ENCODE measurements at places on chromosomes 6 and 20.

DNA sequence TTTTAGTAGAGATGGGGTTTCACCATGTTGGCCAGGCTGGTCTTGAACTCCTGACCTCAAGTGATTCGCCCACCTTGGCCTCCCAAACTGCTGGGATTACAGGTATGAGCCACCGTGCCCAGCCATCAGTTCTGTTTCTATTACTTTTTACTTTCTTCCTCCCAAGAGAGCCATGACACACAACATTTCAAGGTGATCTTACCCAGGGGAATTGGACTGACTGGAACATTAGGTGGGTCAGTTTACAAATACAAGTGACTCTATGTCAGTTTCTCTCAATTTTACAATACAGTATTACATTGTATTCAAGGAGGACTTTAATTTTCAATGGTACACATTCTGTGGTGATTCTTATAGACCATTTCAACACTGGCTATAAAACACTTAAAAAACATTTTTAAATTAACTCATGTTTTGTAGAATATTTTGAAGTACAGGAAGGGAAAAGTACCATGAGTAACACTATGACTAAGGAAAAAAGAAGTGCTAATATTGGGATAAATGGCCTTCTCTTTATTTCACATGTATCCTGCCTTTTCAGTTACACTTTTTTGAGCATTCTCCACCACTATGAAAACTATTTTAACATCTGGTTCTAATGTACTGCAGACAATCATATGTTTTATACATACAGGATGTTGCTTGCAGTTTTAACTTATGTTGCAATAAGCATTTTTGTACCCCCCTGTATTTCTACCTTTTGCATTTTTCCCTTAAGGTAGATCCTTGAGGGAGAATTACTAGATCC, 8.4 kb downstream of the TPBG start:
- no peak for DNase-seq

GRCh38 chr20:22312744-22313346, 271.5 kb downstream of the FOXA2 start:
- DNase-seq: no peak

DNA sequence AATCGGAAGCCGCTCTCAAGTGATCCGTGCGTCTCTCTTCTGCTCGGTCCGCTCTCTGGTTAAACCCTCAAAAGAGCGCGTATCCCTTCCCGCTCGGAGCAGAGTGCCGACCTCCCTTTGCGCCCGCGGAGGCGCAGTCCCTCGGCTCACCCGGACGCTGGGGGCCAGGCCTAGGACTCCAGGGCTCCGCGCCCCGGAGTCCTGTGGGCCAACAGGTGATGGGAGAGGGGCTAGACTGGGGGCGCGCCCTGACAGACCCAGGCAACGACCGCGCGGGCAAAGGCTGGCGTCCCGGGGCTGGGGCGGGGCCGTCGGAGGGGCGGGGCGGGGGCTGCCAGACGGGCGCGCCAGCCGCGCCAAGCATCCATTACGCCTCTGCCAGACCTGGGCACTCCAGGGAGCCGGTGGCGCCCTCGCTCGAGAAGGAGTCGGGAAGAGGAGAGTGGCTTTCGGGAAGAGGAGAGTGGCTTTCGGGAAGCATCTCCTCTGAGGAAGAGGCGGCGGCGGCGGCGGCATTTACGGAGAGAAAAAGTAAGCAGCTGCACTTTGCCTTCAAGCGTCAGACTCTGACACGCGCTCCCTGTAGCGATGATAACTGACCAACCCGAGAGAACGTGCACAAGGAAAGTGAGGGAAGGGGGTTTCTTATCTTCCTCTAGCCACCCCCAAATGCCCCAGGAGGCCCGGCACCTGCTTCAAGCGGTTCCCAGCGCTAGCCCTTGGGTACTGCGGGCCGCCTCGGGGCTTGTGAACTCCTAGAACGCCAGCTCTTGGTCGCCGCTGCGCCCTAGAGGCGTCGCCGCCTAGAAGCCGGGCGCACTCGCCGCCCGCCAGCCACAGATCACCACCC, 2.6 kb downstream of the EPHA7 start:
- DNase-seq: no peak

DNA sequence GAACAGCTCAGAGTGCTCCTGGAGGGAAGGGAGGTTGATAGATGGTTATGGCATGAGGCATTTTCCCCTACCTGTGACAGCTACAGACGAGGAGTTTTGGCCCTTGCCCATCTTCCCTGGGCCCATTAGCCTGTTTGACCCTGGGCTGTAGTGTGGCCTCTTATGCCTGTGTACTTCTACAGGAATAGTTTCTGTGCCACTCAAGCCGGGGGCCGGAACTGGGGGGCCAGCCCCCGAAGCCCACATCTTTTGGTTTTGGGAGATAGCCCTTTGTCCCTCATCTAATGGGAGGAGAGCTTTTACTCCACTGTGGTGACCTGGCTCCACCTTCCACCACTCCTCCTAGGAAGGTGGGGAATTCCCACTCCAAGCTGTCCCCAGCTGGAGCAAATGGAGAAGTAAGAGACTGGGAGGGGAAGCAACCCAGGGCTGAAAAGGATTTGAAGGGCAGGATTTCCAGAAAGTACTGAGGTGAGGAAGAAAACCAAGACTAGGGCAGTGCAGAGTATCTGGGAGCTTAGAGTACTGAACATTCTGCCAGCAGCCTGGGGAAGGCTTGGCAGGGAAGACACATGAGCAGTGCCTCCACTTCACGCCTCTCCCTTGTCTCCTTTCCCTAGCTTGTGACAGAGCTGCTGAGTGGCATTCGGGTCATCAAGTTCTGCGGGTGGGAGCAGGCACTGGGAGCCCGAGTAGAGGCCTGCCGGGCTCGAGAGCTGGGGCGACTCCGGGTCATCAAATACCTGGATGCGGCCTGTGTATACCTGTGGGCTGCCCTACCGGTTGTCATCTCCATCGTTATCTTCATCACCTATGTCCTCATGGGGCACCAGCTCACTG, 6.9 kb downstream of the ABCC10 start:
- DNase-seq: no peak

GRCh38 chr6:123604067-123604466, 32.7 kb downstream of the TRDN start:
- no peak for DNase-seq

DNA sequence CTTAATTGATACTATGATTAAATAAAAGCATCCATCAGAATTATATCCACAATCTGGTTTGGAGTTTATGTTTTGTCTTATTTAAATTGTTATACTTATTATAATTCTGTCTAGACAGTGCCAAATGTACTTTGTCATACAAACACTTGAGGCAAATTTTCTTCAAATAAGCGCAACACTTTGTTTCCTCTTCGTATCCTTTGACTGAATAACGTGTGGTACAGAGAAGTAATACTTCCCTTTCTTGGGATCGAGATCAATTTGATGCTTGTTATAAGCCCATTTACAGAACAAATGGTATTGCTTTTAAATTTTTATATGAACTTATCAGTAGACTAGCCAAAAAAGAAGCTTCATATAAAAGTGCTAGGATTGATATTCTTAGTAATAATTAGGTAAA, 111.0 kb downstream of the ATG5 start:
- no peak for DNase-seq

DNA sequence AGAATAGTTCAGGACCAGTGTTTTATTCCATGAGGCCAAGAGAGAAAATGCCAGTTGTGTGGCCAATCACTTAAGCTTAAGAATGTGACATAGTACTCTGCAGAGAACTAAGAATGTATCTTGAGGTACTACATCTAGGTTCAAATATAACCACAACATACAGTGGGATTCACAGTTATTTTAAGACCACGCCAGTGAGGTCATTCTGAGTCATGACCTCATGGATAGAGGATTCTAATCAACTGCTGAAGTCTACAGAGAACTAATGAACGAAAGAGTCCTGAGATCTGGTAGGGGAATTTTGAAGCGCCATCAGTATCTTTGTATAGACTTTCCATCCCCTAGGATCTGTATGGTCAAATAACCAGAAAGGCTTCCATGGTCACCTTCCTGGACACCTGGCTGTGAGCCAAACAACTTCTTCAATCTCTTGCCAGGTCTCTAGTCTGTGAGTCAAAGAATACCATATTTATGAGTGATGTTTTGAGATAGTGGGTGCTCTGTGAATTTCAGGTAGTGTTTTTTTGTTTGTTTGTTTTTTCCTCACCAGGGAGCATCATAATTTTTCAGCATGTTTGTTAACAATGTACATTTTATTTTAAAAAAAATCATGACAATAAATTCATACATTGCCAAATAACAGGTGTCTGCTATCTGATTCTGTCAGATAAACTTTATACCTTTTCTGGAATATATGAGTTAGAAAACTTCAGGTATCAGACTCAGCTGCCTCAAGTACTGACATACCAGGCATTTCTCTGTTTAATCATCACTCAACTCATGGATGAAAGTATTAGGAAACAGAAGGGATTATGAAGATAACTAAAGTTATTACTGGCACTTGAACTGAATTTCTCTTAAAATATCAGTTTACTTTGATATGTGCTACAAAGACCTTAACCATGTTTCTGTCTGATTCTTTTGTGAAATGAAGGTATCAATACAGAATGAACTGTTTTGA, 217.9 kb downstream of the PLCB4 start:
- no peak for DNase-seq

DNA sequence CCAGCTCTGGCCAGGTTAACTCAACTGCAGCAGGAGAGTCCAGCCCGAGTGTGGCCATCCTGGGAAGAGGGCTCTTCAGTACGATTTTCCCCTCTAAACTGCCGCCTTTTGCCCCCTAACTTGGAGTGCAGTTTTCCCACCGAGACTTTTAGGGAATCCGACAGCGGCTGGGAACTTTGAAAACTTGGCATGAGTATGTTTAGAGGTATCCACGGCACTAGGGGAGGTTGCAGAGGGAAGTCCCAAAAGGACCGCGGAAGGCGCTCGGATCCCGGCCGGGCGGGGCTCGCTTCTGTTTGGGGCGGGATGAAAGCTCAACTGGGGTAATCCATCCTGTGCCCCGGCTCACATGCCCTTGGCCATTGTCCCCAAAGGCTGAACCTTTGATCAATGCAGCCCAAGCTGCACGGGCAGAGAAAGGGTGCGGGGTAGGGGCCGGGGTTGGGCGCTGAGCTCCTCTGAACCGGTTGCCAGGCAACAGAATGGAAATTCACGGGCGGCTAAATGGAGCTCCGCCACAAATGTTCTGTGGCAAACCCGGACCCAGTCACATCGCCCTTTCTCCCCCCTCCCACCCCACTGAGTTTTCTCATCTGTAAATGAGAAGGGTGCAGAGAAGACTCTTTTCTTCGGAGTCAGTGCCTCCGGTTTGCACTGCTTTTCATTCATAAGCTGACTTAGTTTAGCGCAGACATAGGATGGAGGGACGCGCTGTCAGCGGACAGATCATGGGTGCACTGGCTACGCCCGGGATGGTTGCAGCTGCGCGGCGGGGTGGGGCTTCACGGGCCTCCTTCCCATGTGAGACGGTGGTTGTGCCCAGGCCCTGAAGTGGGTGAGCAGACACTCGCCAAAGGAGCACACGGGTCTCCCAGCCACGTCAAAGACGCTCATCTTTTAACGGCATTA, 2.3 kb downstream of the BMP6 start:
- DNase-seq: peak; percentile 4

GRCh38 chr6:162899148-162899547, 171.4 kb downstream of the PACRG start:
- DNase-seq: no peak

DNA sequence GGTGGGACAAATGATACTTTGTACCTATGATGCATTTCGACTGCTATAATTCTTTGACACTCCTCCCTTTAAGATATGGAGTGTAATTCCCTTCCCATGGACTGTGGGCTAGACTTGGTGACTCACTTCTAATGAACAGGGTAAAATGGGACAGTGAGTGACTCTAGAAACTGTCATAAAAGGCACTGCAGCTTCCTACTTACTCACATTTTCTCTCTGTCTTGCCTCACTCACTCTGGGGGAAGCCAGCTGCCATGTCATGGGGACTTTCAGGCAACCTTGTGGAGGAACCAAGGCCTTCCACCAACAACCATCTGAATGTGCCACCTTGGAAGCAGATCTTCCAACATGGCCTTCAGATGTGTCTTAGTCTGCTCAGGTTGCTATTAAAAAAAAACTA, 12.9 kb upstream of the GFOD1 start:
- no peak for DNase-seq

DNA sequence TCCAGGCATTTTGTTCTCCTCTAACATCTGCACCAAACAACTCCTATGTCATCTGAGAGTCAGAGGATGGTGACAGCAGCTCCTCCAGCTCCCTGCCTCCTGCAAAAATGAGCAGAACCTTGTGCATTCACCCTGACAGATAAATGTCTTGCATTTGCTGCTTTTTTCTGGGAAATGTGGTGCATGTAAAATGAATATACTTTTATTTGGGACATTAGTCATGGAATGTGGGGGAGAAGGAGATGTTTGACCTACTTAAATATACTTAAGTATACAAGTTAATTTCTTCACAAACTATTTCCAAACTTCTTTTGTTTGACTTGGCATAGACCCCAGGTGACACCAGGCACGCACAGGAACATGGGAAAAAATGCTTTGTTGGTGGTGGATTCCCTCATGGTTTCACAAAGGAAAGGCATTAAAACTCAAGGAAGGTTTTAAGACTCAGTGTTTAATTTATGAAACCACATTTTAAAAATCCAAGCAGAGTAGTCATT, 181.8 kb upstream of the MCHR2 start:
- DNase-seq: no peak

GRCh38 chr6:166708460-166708859, 81.4 kb upstream of the RPS6KA2 start:
- DNase-seq: no peak
